ENCODE measurements at places on chromosomes 1 and 21. TPM values are rescaled to one million over a fixed set of nuclear protein-coding genes. Genes with fewer than 3 reads are reported as not detected.

DNA sequence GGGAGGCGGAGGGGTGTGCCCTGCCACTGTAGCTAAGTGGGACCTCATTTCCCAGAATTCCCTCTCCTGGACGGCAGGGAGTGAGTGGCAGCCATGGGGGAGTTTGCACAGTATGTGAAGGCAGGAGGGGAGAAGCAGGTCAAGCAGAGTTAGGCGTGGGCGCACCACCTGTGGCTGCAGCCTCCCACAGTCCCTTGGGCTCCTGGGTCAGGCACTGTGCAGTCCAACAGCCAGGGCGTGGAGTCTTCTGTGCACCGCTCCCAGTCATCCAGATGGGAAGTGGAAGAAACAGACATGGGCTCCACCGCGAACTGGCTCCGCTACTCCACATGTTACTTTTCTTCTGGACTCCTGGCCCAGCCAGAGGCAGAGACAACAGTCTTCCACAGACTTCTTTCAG lies 85.4 kb upstream of the TIAM1 start:
- DNase-seq, result no peak

STXBP3 gene
- total RNA-seq, result 39.3 TPM

FLG2 gene
- total RNA-seq, result not detected

- no peak for DNase-seq
Measured at GRCh38 chr21:36528716-36529115, 48.8 kb upstream of the CLDN14 start.

GRCh38 chr1:66342707-66343106 lies 191.2 kb upstream of the SGIP1 start:
- no peak for DNase-seq

GRCh38 chr1:30801771-30802198 lies 44.2 kb upstream of the LAPTM5 start:
- no peak for DNase-seq

SELENBP1 gene
- total RNA-seq, result 0.13 TPM

All from dermis microvascular lymphatic vessel endothelial cell (primary cell).